NCI-H69 (cell line): ENCODE measurements at places on chromosomes 1 and 21.
A peak's percentile ranks its signal among the peaks of the same experiment; 100 is the strongest.

DNA sequence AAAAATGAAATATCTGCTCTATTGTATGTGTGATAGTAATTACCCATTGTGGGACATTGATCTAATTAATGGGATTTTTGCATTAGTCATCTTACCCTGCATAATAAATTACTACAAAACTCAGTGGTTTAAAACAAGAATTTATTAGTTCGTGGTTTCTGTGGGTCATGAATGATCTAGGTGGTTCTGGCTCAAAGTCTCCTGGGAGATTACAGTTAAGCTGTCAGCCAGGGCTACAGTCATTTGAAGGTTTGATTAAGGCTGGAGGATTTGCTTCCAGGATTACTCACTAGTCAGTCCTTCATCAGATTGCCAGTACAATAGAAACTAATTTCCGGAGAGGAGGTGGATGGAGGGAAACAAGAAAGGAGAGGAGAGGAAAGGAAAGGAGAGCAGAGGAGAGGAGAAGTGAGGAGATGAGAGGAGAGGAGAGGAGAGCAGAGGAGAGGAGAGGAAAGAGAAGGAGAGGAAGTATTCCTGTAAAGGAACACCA is 60.4 kb upstream of the TNFSF4 start:
- DNase-seq = no peak

GRCh38 chr1:204409836-204410687 is 1.6 kb downstream of the PPP1R15B start:
- peak; percentile 44 for DNase-seq

GRCh38 chr1:160024195-160024905 is 7.4 kb downstream of the PIGM start:
- DNase-seq = peak; percentile 97

- DNase-seq = peak; percentile 89
These were observed 14.1 kb upstream of the NUAK2 start for GRCh38 chr1:205335692-205336091.

DNA sequence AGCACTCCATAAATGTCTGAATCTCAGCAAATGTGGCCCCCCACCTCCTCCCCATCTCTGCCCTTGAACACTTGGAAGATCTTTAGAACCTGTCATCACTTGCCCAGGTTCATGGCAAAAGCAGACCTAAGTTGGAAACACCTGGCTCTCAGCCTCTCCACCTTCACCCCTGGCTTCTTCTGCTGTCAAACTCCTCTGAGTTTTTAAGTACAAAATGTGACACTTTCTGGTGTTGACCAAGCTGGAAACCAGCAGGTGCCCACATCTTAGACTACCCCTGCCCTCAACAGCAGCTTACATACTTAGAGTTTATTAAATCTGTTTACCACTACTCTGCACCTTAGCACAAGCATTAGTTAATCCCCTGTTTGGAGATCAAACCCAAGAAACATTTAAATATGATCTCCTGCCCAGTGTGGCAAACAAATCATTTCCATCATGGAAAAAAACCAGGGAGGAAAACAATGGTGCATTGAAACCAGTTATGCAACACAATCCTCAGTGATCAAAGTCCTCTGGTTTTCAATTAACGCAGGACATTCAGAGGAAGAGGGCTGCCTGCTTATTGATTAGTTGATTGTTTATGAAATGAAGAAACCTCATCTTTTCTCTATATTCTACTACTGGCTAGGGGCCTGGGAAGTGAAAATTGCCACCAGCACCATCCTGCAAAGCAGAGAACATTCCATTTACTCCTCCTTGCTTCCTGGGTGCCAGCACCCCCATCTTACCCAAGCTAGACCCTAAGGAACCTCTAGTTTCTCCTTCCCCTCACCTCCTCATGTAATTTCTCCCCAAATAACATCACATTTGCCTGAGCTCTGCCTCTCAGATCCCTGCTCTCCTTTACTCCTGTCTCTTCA is 139.4 kb upstream of the RAB4A start:
- no peak for DNase-seq

DNA sequence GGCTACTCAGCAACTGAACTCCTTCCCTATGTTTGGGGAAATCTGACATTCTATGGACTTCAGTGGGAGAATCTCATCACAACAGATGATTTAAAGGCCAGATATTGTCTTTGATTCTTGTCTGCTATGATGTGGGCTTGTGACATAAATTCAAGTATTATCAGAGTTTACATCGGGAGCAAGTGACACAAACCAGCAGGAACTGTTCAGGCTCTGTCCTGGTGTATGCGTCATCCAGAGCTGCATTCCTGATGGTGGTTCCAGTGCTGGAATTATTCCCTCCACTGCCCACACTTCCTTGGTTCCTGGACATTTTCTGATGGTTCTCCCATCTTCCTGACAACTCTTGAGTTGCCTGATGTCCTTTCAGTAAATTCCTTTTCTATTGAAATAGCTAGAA is 10.8 kb upstream of the LSM10 start:
- no peak for DNase-seq

DNA sequence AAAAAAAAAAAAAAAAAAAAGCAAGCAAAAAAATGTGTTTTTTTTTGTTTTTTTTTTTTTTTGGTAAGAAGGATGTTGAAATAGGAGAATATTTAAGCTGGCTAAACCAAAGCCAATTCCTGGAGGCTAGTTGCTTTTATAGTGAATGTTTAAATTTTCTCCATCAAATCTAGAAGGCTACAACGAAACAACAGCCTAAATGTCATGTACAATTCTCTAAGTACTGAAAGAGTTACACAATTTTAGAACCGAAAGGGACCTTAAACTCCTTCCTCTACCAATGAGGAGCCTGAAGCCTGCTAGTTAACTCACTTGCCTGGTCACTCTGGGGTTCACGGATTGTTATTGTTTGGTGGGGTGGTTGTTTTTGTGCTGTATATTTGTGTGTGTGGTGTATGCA is 3.5 kb downstream of the WLS start:
- no peak for DNase-seq
